ENCODE measurements at places on chromosomes 16 and 17.
A peak's percentile ranks its signal among the peaks of the same experiment; 100 is the strongest.

DNA sequence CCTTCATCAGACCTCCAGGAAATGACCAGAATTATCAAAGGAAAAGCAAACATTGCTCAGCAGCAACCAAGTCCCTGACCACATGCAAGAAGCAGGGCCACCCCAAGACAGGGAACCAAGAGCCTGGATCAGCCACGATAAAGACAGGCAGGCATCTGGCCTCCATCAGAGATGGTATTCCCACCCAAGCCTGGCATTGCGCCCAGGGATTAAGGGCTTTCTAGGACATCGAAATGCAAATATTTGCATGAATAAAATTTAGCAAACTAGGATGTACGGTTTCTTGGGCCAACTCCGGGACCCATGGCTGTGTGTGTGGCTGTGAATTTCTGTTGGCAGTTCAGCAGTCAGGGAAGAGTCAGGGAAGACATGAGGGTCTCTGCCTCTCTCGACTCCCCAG is 241.4 kb upstream of the DYNLRB2 start:
- peak; percentile 1 for DNase-seq

GRCh38 chr17:32019228-32019627 is 12.0 kb downstream of the LRRC37B start:
- peak; percentile 57 for DNase-seq

GRCh38 chr16:76639685-76640289 is 362.6 kb downstream of the CNTNAP4 start:
- no peak for DNase-seq

DNA sequence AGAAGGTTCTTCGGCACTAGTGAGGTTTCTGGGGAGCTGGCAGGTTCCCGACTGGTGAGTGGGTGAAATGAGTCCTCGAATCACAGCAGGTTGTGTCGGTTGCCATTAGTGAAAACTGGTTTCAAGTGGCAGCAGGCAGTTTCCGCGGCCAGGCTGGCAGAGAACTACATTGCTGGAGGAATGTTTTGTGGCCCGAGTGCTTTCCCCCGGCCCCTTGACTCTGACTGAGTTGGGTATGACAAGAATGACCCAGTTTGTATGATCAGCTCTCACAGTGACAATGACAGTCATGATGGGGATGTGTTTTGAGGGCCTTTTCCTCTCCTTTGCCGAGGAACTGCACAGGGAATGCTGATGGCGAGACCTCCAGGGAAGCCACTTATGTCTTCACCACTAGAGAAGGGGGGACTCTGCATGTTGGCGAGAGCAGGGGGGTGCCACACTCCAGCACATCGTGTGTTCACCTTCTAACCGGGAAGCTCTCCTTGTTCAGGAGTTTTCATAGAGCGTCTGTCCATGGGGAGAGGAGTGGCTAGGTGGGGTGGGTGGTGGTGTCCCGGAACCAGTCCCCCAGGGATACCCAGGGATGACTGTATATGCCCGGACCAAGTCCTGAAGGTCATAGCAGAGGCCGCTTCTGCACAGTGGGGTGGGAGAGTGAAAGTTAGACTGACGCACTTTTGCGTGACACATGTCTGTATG is 206.0 kb upstream of the CHMP6 start:
- peak; percentile 42 for DNase-seq

DNA sequence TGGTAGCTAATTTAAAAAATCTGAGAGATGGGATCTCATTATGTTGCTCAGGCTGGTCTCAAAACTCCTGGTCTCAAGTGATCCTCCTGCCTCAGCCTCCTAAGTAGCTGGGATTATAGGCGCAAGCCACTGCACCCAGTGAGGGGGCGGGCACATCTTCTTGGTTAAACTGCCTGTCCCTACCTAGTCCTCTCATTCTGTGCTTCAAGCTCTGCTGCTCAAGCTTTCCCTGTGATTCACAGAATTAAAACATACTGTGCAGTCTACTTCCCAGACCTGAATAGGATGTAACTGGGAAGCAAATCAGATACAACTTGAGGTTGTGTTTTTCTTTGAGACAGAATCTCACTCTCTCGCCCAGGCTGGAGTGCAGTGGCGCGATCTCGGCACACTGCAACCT is 2.3 kb downstream of the MRPL38 start:
- no peak for DNase-seq

DNA sequence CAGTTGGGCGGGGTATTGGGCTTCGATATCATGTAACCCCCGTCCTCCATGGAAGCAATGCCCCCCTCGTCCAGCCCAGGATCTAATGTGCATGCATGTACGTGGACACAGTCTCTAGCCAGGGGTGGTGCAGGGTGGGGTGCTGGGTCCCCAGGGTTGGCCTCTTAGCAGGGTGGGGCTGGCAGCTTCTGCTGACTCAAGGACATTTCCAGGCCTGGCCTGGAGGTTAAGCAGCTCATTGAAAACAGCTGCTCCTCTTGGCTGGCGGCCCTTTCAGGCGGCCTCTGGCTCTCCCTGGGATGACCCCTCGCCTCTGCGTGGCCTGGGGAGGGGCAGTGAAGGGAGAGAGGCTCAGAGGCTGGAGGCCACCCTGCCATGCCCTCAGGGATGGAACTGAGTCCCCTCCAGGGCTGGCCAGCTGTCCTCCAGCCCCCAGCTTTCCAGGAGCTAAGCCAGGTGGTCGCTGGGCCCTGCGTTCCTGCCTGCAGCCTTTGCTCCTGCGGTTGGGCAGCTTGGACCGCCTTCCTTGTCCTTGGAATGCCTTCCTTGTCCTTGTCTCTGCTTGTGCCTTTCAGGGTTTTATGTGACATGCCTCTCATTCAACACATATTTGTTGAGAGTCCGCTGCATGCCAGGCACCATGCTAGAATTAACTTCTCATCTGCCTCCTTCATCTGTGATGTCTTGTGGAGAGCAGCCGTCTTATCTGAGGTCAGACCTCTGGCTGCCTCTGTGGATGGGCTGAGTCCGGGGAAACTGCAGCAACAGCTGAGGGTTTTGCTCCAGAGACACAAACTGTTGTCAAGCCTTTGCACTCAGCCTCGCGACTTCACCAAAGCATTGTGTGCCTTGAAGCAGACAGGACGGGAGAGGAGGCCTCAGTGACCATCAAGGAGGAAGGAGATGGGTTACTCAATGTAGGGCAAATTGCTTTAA is 26.6 kb downstream of the MRC2 start:
- no peak for DNase-seq

- DNase-seq: no peak
Observed at GRCh38 chr16:62876133-62876532, 839.9 kb upstream of the CDH8 start.

DNA sequence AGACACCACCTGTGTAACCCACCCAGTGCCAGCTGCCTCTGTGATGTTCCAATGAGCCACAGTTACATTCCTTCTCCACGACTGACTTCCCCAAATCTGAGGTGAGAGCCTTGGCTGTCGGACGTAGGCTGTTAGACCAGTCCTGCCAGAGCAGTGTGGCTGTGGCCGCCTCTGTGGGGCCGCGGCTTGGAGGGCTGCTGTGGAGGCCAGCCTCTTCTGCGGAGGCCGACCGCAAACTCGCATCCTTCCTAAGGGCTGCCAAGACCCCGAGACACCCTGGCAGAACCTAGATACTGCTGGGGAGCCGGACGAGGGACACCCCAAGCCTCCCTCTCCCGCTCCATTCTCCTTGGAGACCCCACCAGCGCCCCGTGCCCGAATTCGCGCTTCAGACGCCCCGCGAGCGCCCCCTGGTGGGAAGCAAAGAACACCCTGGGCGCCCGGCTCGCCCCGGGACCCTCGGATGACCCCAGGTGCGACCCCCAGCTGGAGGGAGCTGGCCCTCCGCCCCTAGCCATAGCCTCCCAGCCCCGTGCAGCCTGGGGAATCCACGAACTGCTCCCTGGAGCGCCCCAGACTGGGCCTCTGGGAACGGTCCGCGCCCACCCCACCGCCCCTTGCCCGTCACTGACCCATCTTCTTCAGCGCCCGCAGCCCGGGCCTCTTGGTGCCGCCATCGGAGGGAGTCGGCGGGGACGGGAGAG is 547 bp downstream of the PLCD3 start:
- no peak for DNase-seq

DNA sequence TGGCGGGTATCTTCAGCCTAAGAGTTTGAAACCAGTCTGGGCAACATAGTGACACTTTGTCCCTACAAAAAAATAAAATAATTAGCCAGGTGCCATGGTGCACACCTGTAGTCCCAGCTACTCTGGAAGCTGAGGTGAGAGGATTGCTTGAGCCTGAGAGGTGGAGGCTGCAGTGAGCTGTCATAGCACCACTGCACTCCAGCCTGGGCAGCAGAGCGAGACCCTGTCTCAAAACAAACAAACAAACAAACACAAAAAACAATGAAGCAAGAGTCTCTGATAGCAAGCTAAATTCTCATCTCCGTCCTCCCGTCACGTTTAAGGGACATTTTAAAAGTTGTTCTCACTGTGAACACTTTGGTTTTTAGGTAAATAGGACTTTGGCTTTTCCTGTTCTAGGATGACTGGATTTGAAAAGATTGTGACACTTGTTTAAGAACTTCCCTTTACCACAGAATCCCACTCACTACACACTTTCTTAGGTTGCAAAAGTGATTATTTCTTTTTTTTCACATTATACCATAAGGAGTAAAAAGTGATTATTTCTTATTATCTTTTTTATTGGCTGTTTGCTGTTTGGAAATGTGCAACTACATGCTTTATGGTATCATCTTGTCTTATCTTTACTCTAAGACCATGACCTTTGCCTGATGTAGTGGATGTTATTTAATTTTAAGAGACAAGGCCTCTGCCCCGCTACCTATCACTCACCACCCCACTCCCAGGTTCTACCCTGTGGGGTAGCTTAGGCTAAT is 4.4 kb upstream of the ERN1 start:
- no peak for DNase-seq

DNA sequence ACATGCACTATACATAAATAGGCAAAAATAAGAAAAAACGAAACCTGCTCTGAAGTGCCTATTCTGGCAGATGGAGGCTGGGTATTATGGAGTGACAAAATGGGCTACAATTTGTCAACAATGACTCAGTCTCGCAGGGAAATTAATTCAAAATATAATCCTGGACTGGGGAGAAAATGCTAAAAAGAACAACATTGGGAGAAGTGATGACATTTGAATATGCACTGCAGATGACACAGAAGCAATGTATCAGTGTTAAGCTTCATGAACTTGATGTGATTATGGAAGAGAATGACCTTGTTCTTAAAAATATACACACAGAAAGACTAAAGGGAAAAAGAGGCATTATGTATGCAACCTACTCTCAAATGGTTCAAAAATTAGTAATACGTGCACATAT is 74.8 kb upstream of the PSMD7 start:
- no peak for DNase-seq

GRCh38 chr17:68461589-68461988 is 4.3 kb upstream of the WIPI1 start:
- peak; percentile 33 for DNase-seq

- no peak for DNase-seq
Observed at GRCh38 chr16:51523400-51523799, 372.3 kb upstream of the SALL1 start.

DNA sequence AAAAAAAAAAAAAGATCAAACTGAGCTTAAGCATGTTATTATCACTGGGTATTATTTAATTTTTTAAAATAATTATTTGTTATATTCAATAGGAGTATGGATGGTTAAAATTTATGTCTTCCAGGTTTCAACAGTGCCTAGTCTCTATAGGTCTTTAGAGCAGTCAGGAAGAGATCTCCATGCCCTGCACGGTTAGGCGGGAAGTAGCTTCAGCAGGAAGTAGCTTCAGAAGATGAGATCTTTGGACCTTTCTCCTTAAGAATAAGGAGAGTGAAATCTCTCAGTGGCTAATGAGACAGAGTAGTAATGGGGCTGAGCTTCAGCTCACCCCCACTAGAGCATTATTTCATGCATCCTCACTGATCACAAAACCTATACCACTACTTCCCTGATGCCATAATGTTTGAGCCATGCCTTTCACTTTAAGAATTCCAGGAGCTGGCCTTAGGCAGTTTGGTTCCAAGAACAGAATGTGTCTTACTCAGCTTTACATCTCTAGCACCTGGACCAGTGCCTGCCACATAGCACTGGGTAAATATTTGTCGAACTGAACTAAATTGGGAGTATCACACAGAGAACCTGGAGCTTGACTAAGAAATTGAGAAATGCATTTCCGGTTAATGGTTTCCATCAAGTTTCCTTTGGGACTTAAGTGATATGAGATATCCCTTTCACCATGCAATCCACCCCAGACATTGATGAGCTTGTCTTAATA is 43.5 kb downstream of the SCPEP1 start:
- peak; percentile 52 for DNase-seq

- peak; percentile 34 for DNase-seq
Observed at GRCh38 chr17:73192206-73192893, 505 bp upstream of the COG1 start.

GRCh38 chr16:9680968-9681367 is 501.3 kb downstream of the GRIN2A start:
- no peak for DNase-seq

Measured in NCI-H2029 (cell line).